Cardiac muscle cell (in vitro differentiated cells and primary cell): ENCODE measurements at places on chromosomes 3 and 15. TPM values are rescaled to one million over a fixed set of nuclear protein-coding genes. Genes with fewer than 3 reads are reported as not detected.

The GUCA1C gene
- total RNA-seq: not detected in 2 replicates

The SERPINI2 gene
- 0.57 TPM in 1 of 2 replicates, not detected in the other for total RNA-seq

DNA sequence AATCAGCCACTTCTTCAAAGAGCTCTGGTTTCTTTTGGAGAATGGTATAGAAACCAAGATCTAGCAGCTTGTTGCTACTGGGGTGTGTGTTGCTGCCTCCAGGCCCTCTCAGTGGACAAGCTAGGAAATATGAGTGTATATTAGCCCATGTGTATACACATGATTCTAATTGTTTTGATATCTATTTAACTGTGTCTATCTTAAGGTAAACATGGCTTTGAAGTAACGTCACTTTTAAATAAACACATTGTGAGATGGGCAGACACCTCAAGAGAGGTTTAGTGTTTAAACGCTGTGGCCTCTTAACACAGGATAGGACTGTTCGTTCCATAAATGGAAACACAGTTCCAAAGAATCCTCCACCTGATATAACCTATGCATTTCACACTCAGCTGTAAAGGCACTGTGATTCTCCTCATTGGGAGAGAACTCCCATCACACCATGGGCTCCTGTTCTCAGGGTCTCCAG lies 87.0 kb downstream of the GMPS start:
- DNase-seq: no peak

GRCh38 chr3:153250446-153250845 lies 88.4 kb downstream of the RAP2B start:
- no peak for DNase-seq

DNA sequence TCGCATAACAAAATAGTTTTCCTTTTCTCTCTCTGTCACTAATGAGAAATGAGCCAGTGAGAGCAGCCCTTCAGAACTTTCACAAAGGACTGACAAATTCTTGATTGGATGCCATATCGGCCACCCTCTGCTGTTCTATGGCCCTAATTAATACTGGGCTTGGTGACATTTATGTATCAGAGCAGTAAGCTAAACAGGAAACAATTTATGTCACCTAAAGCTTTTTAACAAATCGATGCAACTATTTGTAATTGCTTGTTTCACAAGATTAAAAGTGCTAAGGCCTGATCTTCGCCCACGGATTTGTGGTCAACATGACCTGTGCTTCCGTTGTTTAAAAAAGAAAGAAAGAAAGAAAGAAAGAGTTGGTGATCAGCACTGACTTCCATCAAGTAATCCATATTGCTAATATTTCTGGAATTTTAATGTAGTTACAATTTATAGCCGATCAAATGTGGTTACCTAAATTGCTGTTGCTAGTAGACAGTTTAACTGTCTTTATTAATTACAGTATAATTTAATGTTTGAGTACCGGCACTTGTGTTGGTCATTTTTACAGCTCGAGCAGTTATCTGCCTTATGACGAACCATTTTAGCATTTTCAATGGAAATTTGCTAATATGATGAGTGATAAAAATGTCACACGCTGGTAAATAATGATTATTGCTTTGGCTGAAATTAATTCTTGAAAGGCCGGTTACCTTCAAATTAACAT lies 631.3 kb downstream of the FOXP1 start:
- DNase-seq: no peak

The EPB42 gene
- 0.12 and 0.39 TPM in 2 replicates for total RNA-seq

The ACP3 gene
- 26.8 and 35.6 TPM in 2 replicates for total RNA-seq

DNA sequence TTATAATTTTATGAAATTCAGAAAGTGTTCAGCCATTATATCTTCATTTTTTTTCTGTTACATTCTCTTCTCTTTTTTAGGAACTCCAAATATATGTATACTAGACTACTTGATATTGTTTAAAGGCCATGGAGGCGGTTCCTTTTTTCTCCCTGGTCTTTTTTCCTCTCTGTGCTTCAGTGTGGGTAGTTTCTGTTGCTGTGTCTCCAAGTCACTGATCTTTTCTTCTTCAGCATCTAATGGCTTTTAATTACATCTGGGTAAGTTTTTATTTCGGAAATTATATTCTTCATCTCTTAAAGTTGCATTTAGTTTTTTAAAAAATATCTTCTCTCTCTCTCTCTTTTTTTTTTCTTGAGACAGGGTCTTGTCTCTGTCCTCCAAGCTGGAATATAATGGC lies 8.9 kb downstream of the PIGX start:
- DNase-seq: no peak

- DNase-seq: no peak
These were observed 16.3 kb downstream of the NUDT16 start for GRCh38 chr3:131397889-131398288.

The PLA2G4D gene
- total RNA-seq: 0.03 TPM in 1 of 2 replicates, not detected in the other

The SCAPER gene
- 17.9 and 27.0 TPM in 2 replicates for total RNA-seq

The TPRG1 gene
- 0.48 and 1.2 TPM in 2 replicates for total RNA-seq

The TNIK gene
- 26.4 and 55.1 TPM in 2 replicates for total RNA-seq

The GCHFR gene
- total RNA-seq: 66.7 and 129 TPM in 2 replicates

DNA sequence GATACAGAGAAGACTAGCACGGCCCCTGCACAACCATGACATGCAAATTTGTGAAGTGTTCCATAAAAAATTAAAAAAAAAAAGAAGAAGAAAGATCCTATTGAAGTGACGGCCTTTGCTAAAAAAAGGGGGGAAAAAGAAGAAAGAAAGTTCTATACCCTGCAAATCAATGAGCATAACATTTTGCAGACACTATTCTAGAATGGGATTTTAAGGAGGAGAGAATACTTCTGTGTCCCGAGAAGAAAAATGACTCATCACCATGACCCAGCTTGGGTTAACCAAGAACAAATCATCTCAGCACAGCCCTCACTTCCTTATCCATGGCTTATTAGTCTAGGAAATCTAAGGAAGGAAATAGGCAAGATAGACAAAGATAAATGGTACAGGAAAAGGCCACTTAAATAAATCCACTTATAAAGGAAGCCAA lies 7.4 kb upstream of the SH3BP5 start:
- peak; percentile 58 for DNase-seq

- DNase-seq: no peak
These were observed 552.5 kb upstream of the ROBO2 start for GRCh38 chr3:76487446-76487845.
